ENCODE measurements at places on chromosomes 1 and 21. TPM values are rescaled to one million over a fixed set of nuclear protein-coding genes. Genes with fewer than 3 reads are reported as not detected.

Gene IL19
- total RNA-seq, result 1.7 TPM

Gene IL6R
- total RNA-seq, result 11.6 TPM

Gene DENND2C
- total RNA-seq, result 3.2 TPM

Gene EFNA4
- total RNA-seq, result 2.6 TPM

Gene IVL
- total RNA-seq, result not detected

Gene ZBTB8A
- total RNA-seq, result 5.6 TPM

Gene ADAM30
- total RNA-seq, result under 0.01 TPM

Gene LYPD8
- under 0.01 TPM for total RNA-seq

Gene GBP4
- total RNA-seq, result 14.2 TPM

Gene RIT1
- total RNA-seq, result 54.8 TPM

Gene KRTAP7-1
- total RNA-seq, result not detected

Gene CD244
- total RNA-seq, result not detected

Gene KRTAP12-2
- not detected for total RNA-seq

Gene PLPPR5
- total RNA-seq, result not detected

Gene NECTIN4
- total RNA-seq, result 0.32 TPM

Gene SLC30A2
- total RNA-seq, result not detected

Gene BMP8B
- not detected for total RNA-seq

Gene SFN
- 0.32 TPM for total RNA-seq

Gene CCDC185
- total RNA-seq, result not detected

Gene SPRR2A
- not detected for total RNA-seq

Gene UBL4B
- total RNA-seq, result not detected

Gene EEIG2
- total RNA-seq, result 13.5 TPM

Gene FOXD3
- total RNA-seq, result not detected

Gene CNR2
- total RNA-seq, result not detected

Gene TAS1R3
- under 0.01 TPM for total RNA-seq

Gene AKNAD1
- total RNA-seq, result 1.6 TPM

Gene HSD3B2
- total RNA-seq, result not detected

Gene MORN1
- total RNA-seq, result 9.5 TPM

Gene C1orf226
- under 0.01 TPM for total RNA-seq

Gene ATP1A4
- total RNA-seq, result not detected

Gene LIN28A
- not detected for total RNA-seq

Gene C4BPA
- not detected for total RNA-seq

Gene MRPS15
- 83.8 TPM for total RNA-seq

Gene CLDN19
- not detected for total RNA-seq

Gene APOBEC4
- not detected for total RNA-seq

Gene TEX35
- not detected for total RNA-seq

Gene FBLIM1
- 188 TPM for total RNA-seq

Gene TSPAN2
- under 0.01 TPM for total RNA-seq

Gene C8A
- not detected for total RNA-seq

Gene IL20
- 0.86 TPM for total RNA-seq

Gene NUP210L
- total RNA-seq, result not detected

Measured in fibroblast of villous mesenchyme (primary cell).